Fibroblast of the aortic adventitia (primary cell): ENCODE measurements at places on chromosomes 1 and 21. TPM values are rescaled to one million over a fixed set of nuclear protein-coding genes. Genes with fewer than 3 reads are reported as not detected.

LGR6 gene
- total RNA-seq = not detected in 2 replicates

ARID4B gene
- total RNA-seq = 36.7 and 58.4 TPM in 2 replicates

CHIA gene
- total RNA-seq = not detected in 2 replicates

TMEM50A gene
- total RNA-seq = 161 and 206 TPM in 2 replicates

GOLT1A gene
- total RNA-seq = not detected in 2 replicates
